ENCODE measurements at places on chromosomes 7 and 10.

DNA sequence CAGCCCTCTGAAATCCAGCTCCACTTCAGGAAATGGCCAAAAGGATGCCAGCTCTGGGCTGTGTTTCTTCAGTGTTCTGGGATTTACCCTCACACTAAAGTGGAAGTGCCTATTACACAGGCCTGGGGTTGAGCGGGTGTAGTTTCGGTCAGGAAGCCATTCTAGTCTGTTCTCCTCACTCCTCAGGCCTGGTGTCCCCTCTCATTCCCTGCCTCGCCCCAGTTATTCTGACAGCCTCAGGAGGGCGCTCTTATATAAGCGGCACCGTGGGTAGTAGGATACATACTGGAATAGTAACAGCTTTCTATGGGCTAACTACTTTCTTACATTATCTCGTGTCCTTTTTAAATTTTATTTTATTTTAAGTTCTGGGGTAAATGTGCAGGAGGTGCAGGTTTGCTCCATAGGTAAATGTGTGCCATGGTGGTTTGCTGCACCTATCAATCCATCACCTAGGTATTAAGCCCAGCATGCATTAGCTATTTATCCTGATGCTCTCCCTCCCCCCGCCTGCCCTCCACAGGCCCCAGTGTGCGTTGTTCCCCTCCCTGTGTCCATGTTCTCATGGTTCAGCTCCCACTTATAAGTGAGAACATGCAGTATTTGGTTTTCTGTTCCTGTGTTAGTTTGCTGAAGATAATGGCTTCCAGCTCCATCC lies 12.2 kb upstream of the LGI1 start:
- DNase-seq, result no peak

DNA sequence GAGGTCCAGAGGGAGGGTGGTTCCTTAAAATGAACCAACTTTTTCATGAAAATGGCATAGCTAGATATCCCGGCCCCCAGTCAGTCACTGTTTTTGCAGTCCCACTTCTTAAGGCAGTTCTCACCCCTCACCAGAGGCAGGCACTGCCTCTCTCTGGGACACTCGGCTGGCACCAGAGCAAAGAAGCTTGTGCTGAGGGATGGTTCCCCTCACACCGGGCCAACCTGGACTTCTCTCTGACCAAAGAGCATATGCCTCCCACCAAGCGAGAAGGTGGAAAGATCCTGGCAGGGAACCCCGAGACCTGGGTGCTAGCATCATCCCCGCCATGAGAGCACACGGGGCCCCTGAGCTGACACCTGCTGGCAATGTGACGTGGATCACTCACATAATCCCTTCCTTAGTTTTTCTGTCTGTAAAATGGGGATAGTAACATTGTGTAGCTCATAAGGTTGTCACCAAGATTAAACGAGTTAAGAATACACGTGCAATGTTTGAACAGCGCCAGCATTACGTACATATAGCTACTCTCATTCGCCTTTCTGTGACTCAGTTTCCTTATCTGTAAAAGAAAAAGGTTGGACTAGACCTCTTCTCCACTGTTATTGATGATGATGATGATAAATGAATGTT lies 88.5 kb downstream of the PARP12 start:
- DNase-seq, result no peak

DNA sequence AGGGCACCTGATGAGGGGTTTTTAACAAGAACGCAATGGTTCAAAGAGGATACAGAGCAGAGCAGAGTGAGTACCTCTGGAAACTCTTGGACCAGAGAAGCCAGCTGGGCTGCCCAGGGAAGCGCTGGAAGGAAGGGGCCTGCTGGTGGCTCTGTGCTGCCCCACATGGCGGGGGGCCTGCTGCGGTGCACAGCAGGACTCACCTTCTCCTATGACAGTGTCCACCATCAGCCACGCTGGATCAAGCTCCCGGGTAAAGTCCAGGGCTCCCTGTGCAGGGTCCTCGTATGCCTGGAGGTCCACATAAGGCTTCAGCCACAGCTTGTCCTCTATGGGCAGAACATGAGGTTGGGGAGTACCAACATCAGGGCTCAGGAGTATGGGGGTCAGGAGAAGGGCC lies 12.5 kb downstream of the EPHA1 start:
- DNase-seq, result no peak

DNA sequence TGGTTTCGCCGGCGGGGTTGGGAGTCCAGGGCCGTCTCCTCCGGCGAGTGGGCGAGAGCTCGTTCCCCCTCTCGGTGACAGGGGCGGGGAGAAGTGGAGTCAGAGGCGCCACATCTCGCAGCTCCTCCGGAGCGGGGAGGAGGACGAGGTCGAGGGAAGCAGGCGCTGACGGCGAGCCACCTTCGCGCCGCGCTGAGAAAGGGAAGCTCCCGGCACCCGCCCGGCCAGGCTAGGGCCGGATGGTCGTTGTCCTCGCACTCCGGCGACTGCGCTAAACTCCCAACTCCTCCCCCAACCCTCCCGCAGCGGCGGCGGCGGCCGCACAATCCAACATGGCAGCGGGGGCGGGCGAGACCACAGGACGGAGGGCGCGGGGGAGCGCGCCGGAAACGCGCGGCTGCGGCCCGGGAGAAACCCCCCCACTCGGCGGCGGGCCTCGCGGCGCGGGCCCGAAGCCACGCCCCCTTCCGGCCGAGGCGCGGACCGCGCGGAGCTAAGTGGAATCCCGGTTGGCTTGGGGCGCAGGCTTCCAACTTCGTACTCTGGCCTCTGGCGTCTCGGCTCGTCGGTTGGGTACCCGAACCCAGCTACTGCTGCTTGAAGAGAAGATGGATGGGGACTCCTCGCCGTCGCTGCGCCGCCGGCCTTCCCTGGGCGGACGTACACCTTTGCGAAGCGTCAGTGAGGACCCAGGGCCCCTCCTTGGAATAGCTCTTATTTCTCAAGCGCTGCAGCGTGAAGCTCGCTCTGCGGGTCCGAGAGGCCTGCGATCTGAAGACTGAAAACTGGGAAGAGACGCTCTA lies at the start of gene WASL:
Gene WASL, minus strand, starts transcription at position 270 of the 803 bp plus-strand sequence. Its CDS starts 269 bp downstream, at position 1.
- peak; percentile 81 for DNase-seq

DNA sequence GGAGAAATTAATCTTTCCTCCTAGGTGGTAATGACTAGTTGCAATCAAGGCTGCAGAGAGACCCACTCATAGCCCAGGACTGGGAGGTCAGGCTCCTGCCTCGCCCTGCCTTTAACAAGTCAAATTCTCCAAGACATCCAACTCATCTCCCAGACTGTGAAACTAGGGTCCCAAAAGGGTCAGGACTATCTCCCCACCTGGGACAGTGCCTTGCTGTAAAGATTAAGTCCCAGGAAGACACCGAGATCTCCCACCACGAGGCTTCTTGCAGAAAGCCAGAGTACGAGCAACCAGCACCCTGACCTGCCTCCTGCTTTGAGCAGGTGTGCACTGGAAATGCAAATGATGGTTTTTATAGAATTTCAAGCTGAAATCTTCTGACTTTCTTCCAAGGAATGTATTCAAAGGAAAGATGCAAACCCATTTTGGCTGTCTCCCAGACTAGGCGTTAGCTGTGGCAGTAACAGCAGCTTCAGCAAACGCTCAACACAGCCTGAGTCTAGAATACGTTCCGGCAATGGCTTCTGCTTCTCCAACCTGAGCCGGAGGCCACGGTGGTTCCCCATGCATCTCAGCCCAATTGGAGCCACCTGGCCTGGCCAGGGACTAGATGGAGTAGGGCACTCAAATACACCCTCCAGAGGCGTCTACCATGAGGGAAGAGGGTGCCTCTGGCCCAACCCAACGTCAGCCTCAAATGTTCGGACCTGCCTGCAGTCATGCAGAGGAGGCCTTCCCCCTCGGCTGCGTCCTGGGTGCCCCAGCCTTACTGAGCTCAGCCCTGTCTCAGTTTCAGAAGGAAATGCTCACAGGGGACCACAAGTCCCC lies 170.4 kb downstream of the PRKAG2 start:
- no peak for DNase-seq

DNA sequence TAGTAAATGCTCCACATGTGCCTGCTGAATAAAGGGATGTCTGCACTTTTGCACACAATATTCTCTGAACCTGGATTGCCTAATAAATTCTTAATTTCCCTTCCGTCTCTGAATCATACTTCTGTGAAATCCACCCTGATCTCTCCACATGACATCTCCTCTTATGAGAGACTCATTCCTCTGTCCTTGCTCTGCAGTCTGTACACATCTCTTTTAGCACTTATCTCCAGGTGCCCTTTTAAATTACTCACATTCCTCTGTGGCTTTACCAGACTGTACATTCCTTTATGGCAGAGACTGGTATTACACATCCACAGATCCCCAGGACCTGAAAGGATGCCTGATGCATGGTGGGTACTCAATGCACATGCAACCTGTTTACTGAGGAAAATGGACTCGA lies 527.6 kb downstream of the PHTF2 start:
- DNase-seq, result no peak

- DNase-seq, result no peak
These were observed 10.2 kb downstream of the CPA4 start for GRCh38 chr7:130303127-130303526.

GRCh38 chr10:110641256-110641655 lies 2.9 kb upstream of the RBM20 start:
- DNase-seq, result peak; percentile 30

- peak; percentile 27 for DNase-seq
These were observed 41.4 kb downstream of the COL1A2 start for GRCh38 chr7:94436018-94436604.

GRCh38 chr7:46145412-46145811 lies 224.3 kb upstream of the IGFBP3 start:
- no peak for DNase-seq

GRCh38 chr10:88687853-88688467 lies 18.1 kb upstream of the LIPK start:
- no peak for DNase-seq

- DNase-seq, result no peak
These were observed 14.5 kb upstream of the CROT start for GRCh38 chr7:87330942-87331341.

DNA sequence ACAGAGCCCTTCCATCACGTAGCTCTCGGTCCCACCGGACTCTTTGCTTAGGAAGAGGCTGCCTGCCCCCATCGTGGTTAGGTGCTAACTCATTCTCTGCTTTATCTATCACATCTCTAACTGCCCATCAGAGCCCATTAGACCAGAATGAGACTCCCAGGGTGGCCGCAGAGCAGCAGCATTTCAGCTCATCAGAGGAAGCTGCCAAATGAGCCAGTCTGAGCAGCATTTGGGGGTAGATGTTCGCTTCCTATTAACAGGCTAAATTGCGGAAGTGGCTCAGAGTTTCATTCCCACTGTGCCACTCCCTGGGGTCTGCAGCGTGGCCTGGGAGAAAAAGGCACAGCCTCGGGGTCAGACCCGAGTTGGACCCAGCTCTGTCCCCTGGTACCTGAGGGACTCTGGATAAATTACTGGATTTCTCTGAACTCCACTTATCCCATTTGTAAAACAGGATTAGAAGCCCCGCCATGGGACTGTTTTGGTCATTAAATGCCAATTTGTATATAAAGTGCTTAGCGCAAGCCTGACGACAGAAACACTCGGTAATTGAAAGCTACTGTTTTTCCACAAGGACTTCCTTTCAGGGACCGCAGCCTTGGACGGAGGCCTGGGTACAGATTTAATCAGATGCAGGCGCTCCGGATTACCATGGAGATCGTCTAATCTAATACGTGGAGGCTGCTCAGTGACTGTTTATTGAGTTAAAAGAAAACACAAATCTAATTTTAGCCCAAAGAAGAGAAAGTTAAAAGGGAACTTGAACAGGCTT lies 73.8 kb upstream of the PRLHR start:
- no peak for DNase-seq

- DNase-seq, result no peak
These were observed 497 bp upstream of the RAB11FIP2 start for GRCh38 chr10:118047157-118047719.

DNA sequence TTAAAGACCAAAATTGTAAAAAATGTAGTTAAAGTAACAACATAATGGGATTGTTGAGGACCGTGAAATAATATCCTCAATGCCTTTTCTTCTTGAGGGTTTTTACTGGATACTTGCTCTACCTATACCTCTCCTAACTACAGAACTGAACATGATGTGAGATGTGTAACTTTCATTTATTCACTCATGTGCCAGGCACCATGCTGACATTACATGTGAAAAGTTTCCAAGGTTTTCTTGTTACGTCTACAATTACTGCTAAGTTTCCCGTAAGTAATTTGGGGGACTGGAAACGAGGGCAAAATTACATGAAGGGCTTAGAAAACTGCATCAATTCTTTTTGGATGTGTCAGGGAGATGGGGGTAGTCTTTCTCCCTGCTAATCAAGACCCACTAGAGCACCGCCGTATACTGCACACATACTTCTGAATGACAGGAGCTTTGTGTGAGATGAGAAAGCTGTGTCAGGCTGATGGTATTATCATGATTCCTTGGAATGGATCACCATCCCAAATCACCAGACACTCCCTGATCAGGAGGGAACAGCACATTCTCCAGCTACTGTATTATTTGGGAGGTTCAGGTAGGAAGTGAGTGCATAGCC lies 41.8 kb downstream of the PTPRZ1 start:
- no peak for DNase-seq

DNA sequence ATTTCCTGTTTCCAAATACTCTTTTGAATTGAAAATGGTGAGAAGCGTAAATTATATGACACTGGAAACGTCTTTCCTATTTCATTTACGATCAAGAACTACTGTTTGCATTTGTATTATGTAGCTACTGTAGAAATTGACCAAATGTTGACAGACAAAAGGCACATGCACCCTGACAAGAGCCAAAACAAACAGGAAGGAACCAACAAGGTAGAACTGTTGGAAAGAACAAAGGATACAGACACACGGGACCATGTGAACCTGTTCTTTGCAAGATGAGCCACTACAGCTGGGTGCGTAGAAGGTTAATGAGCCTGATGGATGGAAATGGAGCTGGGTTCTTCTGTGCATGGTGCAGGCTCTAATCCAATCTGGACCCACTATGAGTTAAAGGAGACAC lies 48.4 kb upstream of the FZD8 start:
- no peak for DNase-seq

GRCh38 chr7:157682064-157682945 lies 345.5 kb downstream of the DNAJB6 start:
- DNase-seq, result no peak

DNA sequence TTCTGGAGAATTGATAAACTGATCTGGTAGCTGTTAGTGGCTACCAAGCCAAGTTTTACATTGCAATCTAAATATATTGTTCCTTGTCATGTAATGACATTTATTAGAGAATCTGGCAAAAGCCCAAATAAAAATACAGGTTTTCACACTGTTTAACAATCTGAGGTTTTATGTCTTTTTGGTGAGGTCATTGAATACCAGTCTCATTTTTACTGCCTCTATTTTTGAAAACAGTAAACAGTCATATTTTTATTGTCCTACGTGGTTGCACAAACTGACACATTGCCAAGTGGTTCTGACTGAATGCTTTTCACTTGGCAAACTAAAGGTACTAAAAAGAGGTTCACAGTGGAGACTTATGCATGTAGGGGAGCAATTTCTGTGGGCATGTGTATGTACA lies 157.5 kb downstream of the PRKG1 start:
- DNase-seq, result no peak

- DNase-seq, result no peak
These were observed 3.0 kb upstream of the MKX start for GRCh38 chr10:27748601-27749000.

DNA sequence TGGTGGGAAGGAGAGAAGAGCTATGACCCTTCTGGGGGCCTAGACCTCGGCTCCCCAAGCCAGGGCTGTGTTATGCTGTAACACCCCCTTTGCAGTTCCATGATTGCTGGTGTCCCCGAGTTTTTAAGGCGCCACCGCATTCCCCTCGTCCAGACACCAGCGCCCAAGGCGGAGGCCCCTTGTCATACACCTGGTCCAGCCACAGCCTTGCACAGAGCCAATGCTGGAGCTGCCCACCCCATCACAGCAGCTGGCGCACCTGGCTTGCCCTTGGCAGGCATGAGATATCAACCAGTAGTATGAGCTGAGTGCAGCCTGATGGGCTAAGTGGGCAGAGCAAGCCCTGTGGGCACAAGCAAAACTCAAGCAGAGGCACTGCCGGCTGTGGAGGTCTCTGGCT lies 209.4 kb downstream of the SORCS1 start:
- DNase-seq, result no peak

All from stimulated activated CD8-positive, alpha-beta memory T cell treated with anti-CD3 and anti-CD28 coated beads, Interleukin-4, amount 100 ng/mL, for 24 hours (primary cell).